Immature natural killer cell (primary cell): ENCODE measurements at places on chromosomes 1 and 21.

DNA sequence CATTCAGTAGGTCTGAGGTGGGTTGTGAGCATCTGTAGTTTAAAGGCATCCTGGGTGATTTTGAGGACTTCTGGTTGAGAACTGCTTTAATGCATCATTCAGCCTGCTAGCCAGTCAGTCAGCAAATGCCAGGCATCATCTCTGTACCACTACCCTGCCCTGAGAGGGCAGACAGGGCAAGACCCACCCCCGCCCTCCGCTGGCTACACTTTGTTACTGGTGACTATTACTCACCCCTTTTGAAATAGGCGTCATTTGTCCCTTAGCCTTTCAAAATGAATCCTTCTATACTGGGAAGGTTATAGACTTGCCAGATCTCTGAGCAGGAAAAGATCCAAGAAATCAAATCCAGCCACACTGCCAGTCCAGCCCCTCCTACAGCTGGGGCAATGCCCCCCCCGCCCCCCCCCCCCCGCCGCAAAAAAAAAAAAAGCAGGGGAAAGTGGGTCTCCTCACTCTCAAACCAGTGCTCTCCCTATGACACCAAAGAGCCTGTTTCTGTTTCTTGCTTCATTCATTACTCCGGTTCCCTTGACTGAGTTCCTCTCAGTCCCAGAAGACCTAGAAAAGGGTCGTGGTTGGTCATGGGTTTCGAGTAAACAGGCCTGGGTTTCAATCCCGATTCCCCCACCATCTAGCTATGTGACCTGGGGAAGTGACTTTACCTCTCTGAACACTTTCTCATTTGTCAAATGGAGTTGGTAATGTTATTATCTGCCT is 4.4 kb downstream of the SELENON start:
- DNase-seq: no peak

GRCh38 chr1:89170170-89171066 is 5.4 kb downstream of the GBP7 start:
- no peak for DNase-seq

GRCh38 chr1:37636435-37636834 is 1.7 kb upstream of the RSPO1 start:
- DNase-seq: no peak

- DNase-seq: no peak
These were observed 44.5 kb downstream of the RIPK4 start for GRCh38 chr21:41722052-41723018.

GRCh38 chr1:119004781-119005180 is 16.6 kb upstream of the TBX15 start:
- DNase-seq: no peak

GRCh38 chr1:240415532-240415931 is 196.4 kb downstream of the GREM2 start:
- DNase-seq: no peak

DNA sequence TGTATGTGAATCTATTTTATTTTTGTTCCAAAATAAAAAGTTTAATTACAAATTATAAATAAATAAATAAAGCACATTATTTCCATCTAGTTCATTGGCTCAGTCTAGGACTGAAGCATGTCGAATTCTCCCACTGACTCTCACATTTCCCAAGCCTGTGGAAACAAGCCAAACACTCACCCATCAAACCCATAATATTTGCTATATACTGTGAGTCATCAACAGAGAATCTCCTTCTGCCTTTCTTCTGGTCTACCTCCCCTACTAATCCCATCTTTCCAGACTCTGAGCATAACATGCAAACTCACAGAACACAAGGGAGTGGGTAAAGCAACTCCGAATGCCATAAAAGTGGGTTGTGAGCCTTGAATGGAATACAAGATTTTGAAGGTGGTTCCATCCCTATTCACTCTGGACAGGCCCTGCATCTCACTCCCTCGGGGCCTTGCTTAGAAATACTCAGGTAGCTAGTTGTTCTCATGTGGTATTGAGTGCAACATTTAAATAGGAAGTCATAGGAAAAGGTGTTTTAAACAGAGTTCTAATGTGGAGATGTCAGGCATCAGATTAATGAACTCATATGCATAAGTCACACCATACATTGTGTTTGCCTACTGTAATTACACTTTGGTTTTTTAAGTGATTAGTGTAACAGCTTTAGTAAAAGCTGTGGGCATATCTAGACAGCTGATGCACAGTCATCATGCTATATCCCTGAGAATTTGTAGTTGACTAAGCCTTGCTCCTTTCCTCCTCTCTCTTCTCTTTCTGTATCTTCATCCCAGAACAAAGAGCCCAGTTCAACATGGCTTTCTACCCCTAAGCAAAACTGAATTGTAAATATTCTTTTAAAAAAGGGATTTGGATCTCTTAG is 47.0 kb downstream of the F5 start:
- no peak for DNase-seq

DNA sequence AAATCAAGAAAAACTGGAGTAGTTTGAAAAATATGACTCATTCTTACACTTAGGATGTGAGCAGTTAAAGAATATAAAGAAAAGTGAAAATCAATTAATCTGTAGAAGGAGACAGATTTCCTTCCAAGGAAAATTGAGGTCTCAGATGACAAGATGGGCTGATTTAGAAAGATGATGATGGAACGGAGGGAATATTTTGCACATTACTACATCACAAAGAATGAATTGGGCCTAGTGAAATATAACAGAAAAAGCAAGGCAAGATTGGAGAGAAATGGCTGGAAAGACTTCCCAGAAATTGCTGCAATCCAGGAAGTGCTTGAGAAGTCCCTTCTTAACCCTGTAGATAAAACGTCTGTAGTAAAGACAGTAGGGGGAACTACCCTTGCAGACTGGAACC is 169.1 kb upstream of the SYT6 start:
- no peak for DNase-seq

DNA sequence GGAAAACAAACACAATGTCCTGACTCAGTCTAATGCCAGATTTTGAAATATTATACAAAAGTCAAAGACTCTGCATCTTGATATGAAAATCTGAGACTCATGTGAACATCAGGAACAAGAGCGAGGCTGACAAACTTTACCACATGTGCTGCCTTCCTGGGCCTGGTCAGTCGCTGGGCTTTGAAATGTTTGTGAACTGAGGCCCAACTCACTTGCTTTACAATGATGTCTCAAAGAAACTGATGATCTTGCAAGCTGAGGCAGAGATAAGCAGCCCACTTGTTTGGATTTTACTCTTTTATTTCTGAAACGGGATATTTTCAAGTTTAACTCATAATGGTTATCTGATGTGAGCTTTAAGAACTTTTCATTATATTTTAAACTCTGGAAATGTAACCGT is 2.1 kb downstream of the BCAR3 start:
- DNase-seq: no peak

GRCh38 chr1:102365071-102365470 is 368.3 kb upstream of the OLFM3 start:
- DNase-seq: no peak

DNA sequence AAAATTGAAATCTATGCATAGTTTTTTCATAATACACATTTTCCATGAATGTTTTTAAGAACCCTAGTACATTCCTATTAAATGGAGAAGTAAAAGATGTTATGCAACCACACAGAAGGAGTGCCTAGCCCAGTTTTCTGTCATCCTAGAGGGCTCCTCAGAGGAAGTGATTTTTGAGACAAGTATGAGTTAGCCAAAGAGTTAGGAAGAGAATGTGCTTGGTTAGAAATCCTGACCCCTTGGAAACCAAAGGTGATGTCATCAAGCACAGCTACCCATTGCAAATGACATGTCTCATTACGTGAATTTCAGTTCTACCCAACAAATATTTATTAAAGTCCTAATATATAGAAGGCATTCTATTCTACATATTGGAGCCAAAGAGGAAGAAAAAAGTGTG is 88.9 kb upstream of the TNFSF4 start:
- DNase-seq: no peak

GRCh38 chr21:36115138-36115730 is 19.6 kb upstream of the CBR3 start:
- DNase-seq: no peak

- no peak for DNase-seq
These were observed 165.9 kb upstream of the CACNA1E start for GRCh38 chr1:181317261-181317930.

DNA sequence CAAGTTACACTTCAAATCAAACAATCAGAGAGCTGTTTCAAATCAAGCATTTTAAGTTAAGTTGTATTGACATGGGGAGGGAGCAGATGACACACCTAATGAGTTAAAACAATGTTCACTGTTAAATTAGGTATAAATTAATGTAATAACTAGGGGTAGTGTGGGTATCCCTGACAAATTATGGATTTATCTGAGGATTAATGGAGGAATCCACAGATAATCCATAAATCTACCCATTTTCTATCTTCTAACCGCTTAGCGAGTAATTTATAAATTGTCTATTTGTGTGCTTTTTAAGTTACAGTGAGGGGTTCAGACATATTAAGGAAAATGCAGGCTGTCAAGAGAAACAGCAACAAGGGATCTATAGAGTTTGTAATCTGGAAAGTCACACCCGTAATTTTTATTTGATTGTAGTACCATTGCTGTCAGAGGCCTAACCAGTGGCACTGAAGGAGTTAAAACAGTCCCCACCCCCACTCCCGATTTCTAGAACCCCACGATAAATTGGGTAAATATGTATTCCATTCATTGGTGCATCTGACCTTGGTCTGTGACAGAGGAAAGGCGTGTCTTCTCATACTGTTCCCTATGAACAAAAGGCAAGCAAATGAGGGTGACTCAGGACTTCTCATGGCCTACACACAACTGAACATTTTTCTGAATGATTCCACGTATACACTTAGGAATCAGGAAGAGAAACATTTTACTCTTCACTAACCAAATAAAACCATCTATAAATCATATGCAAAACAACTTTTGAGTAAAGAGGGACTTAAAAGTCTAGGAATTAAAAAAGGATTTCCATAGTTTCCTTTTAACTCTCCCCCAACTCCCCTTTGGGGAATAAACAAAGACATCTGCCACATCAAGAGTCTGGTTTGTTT is 7.4 kb downstream of the IRF2BP2 start:
- no peak for DNase-seq

GRCh38 chr1:156513185-156513584 is 12.6 kb upstream of the MEF2D start:
- DNase-seq: no peak

- DNase-seq: no peak
These were observed 131.8 kb downstream of the PTPN14 start for GRCh38 chr1:214419650-214420049.

DNA sequence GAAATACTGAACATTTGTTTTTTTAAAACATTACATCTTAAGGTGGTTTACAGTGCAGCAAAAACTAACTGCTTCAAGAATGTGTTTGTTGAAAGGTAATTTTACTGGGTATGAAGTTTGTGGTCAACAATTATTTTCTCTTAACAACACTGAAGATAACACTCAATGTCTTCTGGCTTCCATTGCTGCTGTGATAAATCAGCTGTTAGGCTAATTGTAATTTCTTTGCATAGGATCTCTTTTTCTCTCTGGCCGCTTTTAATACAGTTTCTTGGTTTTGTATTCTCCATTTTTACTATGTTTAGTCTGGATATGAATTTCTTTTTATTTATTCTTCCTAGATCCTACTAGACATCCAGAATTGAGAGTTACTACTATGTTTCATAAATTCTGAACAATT is 44.9 kb downstream of the DOCK7 start:
- no peak for DNase-seq

DNA sequence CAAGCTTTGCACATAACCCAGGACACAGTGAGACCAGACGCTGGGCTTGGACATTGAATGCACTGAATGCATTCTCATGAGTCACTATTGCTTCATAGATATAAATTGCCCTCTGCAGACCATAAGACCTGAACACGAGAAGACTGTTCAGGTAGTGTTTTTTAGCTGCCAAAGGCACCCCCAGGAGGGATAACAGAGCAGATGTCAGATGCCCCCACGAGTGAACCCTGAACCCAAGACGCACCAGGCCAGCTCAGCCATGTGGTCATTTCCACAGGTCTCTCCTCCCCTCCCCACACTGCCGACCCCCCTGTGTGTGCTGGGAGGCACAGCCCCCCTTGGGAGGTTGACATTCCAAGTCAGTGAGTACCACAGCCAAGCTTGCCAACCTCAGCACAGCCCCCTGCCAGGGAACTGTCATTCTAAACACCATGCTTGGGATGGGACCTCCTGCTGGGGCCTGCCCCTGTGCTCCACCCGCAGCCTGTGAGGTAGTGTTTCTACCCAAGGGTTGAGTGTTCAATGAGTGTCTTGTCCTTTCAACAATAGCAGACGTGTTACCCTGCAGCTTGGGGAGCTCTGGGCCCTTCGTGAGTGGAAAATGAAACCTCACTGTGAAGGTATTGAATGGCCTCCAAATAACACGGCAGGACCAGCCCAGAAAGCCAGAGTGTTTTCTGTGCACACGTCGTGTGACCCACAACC is 68.2 kb downstream of the PSMG1 start:
- no peak for DNase-seq

DNA sequence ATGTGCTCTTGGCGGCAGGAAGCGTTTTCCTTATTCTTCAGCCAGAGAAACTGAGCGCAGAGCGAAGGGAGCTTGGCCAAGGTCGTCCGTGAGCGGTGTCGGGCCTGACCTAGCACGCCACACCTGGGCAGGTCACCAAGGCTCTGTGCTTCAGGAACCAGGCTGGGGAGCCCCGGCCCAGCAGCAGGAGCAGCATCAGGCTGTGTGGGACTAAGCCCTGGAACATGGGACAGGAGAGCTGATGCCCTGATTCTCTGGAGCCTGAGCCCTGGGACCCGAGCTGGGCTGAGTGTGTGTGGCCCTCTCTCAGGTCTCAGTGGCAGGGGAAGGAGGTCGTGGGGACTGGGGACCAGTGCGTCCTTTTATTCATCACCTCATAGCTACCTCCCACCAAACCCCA is 65.2 kb upstream of the ABCG1 start:
- DNase-seq: no peak

GRCh38 chr1:87644033-87644578 is 315.4 kb downstream of the LMO4 start:
- DNase-seq: no peak

DNA sequence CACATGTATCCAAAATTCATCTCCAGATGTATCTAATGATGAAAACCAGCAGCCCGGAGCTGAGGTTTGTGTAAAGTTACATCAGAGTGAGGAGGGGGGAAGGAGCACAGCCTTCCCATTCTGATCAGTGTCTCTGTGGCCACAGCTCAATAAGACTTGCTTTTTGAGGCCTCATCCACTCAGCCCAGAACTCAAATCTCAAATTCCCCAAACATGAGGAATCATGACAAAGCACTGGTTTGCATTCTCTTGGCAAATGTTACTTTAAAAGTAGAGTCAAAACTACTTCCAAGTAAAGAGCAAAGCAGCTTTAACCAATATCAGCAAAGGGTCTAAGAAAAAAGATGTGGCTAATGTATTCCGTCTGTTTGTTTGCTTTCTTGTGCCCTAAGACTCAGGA is 30.9 kb downstream of the CCN1 start:
- DNase-seq: no peak

- no peak for DNase-seq
These were observed 18.7 kb downstream of the PRAMEF1 start for GRCh38 chr1:12809933-12810332.

GRCh38 chr1:206439205-206439604 is 31.1 kb upstream of the IKBKE start:
- no peak for DNase-seq
